ENCODE measurements at places on chromosomes 13 and 19. TPM values are rescaled to one million over a fixed set of nuclear protein-coding genes. Genes with fewer than 3 reads are reported as not detected.
A peak's percentile ranks its signal among the peaks of the same experiment; 100 is the strongest.

DNA sequence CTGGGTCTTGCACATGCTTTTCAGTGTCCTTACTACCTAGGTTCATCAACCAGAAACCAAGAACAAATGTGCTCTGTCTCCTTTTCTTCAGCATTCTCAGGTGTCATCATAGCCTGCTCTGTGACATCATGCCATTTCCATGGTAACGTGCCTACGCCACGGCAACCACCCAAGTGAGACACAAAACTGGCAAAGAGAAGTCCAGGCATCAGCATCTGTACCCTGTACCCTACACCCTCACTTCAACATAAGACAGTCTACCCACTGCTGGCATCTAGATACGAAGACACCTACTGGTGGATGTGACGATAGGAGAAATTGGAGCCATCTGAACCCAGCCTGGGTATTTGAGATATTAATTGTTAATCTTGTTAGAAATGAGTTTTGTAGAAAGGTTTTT lies 13.3 kb downstream of the ZC3H4 start:
- no peak overlapping the region for H3K4me3 ChIP-seq
- H3K27ac ChIP-seq, result no peak overlapping the region
- no peaks in the 10 kb centered on the region for H3K27me3 ChIP-seq
- no peaks in the 10 kb centered on the region for H3K36me3 ChIP-seq
- H3K4me1 ChIP-seq, result peaks cover 37% of the 10 kb centered on the region

DNA sequence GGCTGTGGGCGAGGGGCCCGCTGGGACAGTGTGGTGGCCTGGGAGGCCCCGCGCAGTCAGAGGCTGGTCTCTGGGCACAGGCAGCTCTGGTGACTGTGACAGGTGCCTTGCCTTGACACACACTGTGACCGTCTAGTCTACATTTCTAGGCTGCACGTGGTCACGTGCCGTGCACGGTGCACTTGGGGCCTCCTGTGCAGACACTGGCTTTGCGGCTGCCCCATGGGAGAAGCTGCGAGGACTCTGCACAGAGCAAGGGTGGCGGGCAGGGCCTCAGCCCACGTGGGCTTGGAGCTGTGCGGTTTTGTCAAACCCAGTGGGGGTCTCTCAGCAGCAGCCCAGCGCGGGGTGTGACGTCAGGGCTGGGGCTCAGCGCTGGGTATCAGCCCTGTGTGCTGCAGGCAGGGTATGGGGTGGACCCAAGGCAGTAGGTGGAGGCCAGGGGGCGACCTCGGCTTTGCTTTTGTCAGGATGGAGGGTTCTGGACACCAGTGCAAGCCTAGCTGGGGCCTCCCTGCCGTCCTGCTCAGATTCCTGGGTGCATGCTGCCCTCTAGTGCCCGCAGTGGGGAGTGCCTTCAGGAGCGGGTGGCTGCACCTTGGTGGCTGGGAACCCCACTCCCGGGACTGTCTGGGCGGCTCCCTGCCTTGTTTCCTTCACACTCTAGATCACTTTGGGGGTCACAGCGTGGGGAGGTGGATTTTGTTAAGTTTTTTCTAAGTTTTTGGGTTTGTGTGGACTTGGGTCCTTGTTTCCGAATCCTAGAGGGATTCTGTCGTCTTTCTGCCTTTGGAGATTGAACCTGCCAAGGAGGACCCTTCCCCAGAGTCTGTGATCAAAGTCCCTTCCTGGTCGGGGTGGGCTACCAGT lies 62.6 kb downstream of the KDM4B start:
- no peaks in the 10 kb centered on the region for H3K27me3 ChIP-seq
- H3K27ac ChIP-seq, result no peak overlapping the region
- peaks cover 36% of the 10 kb centered on the region for H3K4me1 ChIP-seq
- no peaks in the 10 kb centered on the region for H3K36me3 ChIP-seq

DNA sequence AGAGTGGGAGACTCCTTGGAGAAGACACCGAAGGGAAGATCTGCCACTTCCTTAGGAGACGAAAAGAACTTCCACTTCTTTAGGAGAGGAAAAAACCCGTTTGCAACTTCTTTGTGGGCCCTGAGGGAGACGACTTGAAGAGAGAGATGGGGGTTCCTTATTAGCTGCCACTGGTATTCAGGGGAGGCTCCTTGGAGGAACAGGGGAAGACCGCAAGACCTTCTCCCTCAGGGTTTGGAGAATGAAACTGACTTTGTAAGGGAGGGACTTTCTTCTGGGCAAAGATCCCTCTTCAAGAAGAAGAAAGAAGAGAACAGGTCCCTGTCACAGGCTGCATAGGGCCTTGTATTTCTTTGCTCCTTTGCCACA lies 416 bp downstream of the BCKDHA start:
- H3K27me3 ChIP-seq, result no peaks in the 10 kb centered on the region
- no peaks in the 10 kb centered on the region for H3K36me3 ChIP-seq
- H3K27ac ChIP-seq, result peak overlapping the region; percentile 80
- H3K4me3 ChIP-seq, result peak overlapping the region; percentile 93

ATP1A3 gene
- 60.8 TPM for total RNA-seq

- H3K27me3 ChIP-seq, result no peaks in the 10 kb centered on the region
- H3K4me3 ChIP-seq, result no peak overlapping the region
- no peaks in the 10 kb centered on the region for H3K36me3 ChIP-seq
Observed at GRCh38 chr19:45475537-45476291, 7.9 kb downstream of the FOSB start.

DNA sequence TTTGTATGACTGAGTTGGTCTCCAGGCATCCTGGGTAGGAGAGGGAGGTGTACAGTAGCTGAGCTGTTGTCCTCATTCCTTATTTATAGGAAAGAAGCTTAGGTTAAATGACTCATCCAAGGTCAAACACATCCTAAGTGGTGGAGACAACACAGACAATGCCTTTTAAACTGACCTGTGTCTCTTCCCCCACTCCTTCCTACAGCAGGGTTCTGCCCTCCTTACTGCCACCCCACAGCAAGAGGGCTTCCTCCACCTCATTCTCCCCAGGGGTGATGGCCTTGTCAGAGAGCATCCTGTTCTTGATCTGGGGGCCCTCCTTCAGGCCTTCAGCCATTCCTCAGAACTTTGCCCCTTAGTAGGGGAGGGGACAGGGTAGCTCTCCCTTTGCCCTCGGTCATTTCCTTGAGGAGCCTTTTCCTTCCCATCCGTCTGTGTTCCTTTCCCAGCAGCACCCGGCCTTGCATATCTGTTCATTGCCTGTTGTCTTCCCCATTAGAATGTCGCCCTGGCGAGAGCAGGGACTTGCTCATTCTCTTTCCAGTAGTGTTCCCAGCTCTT lies 48.2 kb upstream of the GPI start:
- no peak overlapping the region for H3K4me3 ChIP-seq
- H3K36me3 ChIP-seq, result no peaks in the 10 kb centered on the region
- peaks cover 33% of the 10 kb centered on the region for H3K4me1 ChIP-seq

DNA sequence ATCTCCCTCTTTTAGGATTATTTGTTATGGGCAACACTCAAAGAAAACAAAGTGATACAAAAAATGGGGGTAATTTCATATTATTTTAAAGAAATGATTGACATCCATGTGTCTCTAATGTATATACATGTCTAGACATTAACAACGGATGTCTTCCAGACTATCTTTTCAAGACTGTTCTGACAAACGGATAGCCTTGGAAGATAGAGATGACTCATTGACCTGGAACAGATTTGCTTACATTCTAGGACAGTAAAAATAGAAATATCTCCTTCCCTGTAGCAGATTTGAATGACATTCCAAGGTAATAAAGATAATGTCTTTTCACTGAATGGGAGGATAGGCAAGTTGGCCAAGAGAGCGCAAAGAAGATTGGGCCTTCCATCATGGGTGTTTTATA lies 26.2 kb upstream of the SLITRK6 start:
- H3K27ac ChIP-seq, result no peak overlapping the region
- no peaks in the 10 kb centered on the region for H3K27me3 ChIP-seq
- no peaks in the 10 kb centered on the region for H3K4me1 ChIP-seq
- no peak for DNase-seq
- no peaks in the 10 kb centered on the region for H3K36me3 ChIP-seq

GRCh38 chr19:14530005-14530348 lies 583 bp downstream of the TECR start:
- peak overlapping the region; percentile 94 for H3K27ac ChIP-seq
- peaks cover 24% of the 10 kb centered on the region for H3K4me1 ChIP-seq
- H3K27me3 ChIP-seq, result no peaks in the 10 kb centered on the region
- no peaks in the 10 kb centered on the region for H3K36me3 ChIP-seq
- DNase-seq, result peak; percentile 43

PEG3 gene
- 155 TPM for total RNA-seq

ZNF888 gene
- total RNA-seq, result 3.2 TPM

DNA sequence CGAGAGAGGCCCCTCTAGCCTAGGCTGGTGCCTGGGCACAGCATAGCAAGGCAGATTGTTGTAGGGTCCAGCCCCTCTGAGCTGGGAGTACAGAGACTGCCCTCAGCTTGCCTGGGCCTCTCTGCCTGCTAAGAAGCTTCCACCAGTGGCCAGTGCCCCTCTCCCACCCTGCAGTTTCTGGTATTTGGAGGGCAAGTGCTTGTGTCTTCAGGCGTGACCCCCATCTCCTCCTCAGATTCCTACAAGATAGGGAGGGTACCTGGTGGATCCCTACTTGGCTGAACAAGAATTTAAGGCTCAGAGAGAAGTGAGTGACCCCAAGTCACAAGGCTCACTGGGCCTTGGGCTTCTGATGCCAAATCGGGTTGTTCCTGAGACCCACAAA lies 152.7 kb downstream of the URI1 start:
- no peaks in the 10 kb centered on the region for H3K4me1 ChIP-seq
- H3K4me3 ChIP-seq, result no peak overlapping the region
- H3K27me3 ChIP-seq, result no peaks in the 10 kb centered on the region
- no peak for DNase-seq

PRR20D gene
- not detected for total RNA-seq

DNA sequence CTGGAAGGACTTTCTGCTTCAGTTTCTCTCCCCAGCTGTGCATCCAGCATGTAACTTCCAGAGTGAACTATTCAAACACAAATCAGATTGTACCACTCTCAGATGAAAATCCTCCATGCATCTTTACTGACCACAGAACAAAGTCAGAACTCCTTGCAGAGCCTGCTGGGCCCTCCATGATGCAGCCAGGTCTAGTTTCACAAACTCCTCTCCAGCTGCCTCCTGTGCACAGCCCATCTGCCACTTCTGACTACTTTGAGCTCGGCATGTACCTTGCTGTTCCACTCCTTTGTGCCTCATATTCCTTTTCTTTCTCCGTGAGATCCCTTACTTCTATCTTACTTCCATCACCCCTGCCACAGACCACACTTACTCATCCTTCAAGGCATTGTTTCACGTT lies 31.4 kb downstream of the NALCN start:
- H3K4me1 ChIP-seq, result no peaks in the 10 kb centered on the region
- H3K4me3 ChIP-seq, result no peak overlapping the region
- no peak overlapping the region for H3K27ac ChIP-seq
- H3K36me3 ChIP-seq, result no peaks in the 10 kb centered on the region
- no peaks in the 10 kb centered on the region for H3K27me3 ChIP-seq
- no peak for DNase-seq

JSRP1 gene
- 2.2 TPM for total RNA-seq

CTXN1 gene
- total RNA-seq, result 67.2 TPM

MAB21L1 gene
- total RNA-seq, result not detected

USHBP1 gene
- total RNA-seq, result 2.0 TPM

- H3K27ac ChIP-seq, result no peak overlapping the region
- H3K4me3 ChIP-seq, result no peak overlapping the region
- no peak for DNase-seq
- H3K36me3 ChIP-seq, result no peaks in the 10 kb centered on the region
- no peaks in the 10 kb centered on the region for H3K4me1 ChIP-seq
Observed at GRCh38 chr13:87712012-87712411, 40.8 kb downstream of the SLITRK5 start.

- peak overlapping the region; percentile 55 for H3K4me3 ChIP-seq
- peaks cover 13% of the 10 kb centered on the region for H3K4me1 ChIP-seq
- H3K27me3 ChIP-seq, result no peaks in the 10 kb centered on the region
- H3K27ac ChIP-seq, result no peak overlapping the region
- DNase-seq, result peak; percentile 65
Observed at GRCh38 chr19:58346961-58347929, 6.0 kb downstream of the A1BG start.

DNA sequence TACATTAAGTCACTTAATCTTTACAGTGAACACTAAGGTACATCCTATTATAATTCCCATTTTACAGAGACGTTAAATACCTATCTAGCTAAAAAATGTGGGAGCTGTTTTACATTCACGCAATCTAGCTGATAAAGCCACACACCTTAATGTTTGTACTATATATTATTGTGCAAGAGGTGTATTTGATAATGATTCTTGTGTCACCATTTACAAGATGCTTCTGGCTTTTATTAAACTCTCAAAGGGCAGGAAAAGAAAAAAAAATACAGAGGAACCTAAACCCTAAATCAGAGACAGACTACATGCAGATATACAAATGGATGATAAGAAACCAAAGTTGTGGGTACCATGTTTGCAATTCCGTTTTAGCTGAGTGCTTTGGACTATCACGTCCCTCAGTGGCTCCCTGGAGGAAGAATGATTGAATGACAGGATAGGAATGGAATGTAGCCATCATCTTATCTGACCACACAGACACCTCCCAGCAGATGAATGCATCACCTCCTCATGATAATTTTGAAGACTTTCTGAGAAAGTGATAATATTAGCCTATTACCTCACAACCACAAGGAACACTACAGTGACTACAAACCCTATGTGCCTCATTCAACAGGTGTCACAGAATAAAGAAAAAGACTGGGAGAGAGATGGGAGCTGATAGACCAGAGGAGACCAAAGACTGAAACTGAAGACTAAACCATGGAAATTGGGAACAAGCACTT lies 230.5 kb upstream of the SERP2 start:
- peak overlapping the region; percentile 67 for H3K27ac ChIP-seq
- H3K4me3 ChIP-seq, result peak overlapping the region; percentile 73
- no peaks in the 10 kb centered on the region for H3K36me3 ChIP-seq
- H3K27me3 ChIP-seq, result no peaks in the 10 kb centered on the region
- no peak for DNase-seq

DNA sequence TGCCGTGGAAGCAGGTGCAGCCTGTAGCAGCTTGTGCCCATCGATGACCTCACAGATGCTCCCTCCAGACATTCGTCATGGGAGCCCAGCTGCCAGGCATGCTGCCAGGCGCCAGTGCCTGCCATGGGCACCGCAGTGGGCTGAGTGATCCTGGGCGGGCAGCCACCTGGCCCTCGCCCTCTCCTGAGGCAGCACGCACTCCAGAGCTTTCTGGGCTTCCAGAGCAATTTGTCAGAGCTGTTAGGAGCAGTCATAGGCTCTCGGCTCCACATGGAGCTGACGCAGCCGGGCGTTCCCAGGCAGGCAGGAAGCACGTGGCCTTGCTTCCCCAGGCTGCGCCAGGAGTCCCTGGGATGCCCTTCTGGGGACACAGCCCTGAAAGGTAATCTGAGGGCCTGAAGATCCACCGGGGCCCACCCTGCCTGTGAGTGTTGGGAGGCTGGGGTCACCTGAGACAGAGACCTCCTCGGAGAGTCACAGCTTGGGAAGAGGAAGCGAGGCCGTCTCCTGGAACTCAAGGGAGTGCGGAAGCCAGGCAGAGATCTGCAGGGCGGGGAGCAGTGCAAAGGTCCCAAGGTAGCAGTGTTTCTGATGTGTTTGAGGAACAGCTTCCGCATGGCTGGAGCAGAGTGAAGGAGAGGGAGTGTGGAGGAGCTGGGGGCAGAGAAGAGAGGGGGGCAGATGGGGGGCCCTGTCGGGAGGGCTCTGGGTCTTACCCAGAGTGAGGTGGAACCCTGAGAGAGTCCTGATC lies 50.6 kb downstream of the DPF1 start:
- H3K27ac ChIP-seq, result no peak overlapping the region
- DNase-seq, result no peak
- no peaks in the 10 kb centered on the region for H3K27me3 ChIP-seq

GRCh38 chr19:53552001-53552721 lies 14.2 kb downstream of the ZNF331 start:
- no peaks in the 10 kb centered on the region for H3K27me3 ChIP-seq
- no peaks in the 10 kb centered on the region for H3K4me1 ChIP-seq
- no peak overlapping the region for H3K4me3 ChIP-seq
- H3K36me3 ChIP-seq, result no peaks in the 10 kb centered on the region
- H3K27ac ChIP-seq, result no peak overlapping the region
